Body of pancreas (tissue), 4 donors: ENCODE measurements at places on chromosomes 6 and 20. TPM values are rescaled to one million over a fixed set of nuclear protein-coding genes. Genes with fewer than 3 reads are reported as not detected.

PET117 gene
- 13.2 TPM for total RNA-seq

DNA sequence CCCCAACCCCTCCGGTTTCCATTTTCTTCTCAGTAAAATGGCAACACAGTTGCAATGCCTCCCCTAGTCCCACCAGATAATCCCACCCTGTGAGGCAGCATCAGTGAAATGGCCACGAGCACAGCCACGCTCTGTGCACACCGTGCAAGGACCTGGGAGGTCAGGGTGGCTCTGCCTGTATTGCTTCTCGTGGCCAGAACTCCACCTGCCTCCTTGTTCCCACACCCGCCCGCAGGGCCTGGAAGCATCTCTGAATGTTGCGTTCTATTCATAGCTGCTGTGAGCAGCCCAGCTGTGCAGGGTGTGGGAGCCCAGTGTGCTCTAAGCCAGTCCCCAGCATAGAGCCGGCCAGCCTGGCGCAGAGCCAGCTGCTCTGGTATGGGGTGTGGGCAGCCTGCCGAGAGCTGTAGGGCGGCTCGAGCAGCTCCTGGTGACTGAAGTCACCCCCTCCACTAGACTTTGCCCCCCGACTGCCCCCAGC, 161.1 kb downstream of the DLL1 start:
- H3K27me3 ChIP-seq = no peaks in the 10 kb centered on the region
- H3K4me1 ChIP-seq = peaks cover 28% of the 10 kb centered on the region
- no peaks in the 10 kb centered on the region for H3K36me3 ChIP-seq
- no peak overlapping the region for H3K27ac ChIP-seq
- DNase-seq = peak; percentile 54

- H3K27ac ChIP-seq = no peak overlapping the region
- no peaks in the 10 kb centered on the region for H3K27me3 ChIP-seq
- no peaks in the 10 kb centered on the region for H3K36me3 ChIP-seq
- no peak overlapping the region for H3K4me3 ChIP-seq
- peaks cover 17% of the 10 kb centered on the region for H3K4me1 ChIP-seq
Measured at GRCh38 chr6:148346681-148347440, 4.2 kb downstream of the SASH1 start.

TNFRSF6B gene
- total RNA-seq = 9.9 TPM

DNA sequence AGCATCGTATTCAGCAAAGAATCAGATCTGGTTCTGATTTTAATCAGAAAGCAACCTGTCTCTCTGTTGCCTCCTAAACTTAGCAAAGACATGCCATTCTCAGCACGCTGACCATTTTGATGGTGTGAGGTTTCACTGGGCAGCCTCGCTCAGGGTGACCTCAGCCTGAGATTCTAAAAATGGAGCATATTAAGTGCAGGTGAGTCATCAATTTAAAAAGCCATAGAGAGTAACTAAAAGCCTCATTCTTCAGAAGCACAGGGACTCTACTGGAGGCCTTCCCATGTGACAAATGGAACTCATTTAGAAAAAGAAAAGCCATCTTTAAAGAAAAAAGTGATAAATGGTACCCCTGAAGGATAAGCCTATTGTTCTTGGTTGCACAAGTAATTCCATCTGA, 91.3 kb downstream of the FILIP1 start:
- DNase-seq = no peak
- no peak overlapping the region for H3K27ac ChIP-seq
- H3K4me1 ChIP-seq = no peaks in the 10 kb centered on the region
- no peaks in the 10 kb centered on the region for H3K36me3 ChIP-seq
- no peaks in the 10 kb centered on the region for H3K27me3 ChIP-seq
- no peak overlapping the region for H3K4me3 ChIP-seq

DNA sequence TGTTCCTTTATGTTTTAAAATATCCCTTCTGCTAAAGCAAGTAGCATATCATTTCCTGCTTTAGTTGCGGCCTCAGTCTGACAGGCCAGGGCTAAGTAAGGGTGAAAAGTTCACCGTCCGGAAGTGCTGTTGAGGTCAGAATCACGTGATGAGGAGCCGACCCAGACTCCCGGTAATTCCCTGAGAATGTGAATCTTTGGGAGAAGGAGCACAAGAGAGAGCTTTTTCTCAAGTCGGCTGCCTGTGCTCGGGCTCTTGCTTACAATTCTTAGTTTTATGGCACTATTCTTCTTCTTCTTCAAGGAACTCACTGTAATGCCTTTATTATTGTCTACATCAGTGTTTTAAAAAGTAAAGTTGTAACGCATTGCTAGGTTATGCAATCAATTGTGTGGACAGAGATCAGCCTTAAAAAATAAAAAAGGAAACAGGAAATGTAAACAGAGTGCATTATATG, 309.3 kb downstream of the PRL start:
- H3K27ac ChIP-seq = peak overlapping the region; percentile 23
- DNase-seq = peak; percentile 53
- no peaks in the 10 kb centered on the region for H3K27me3 ChIP-seq
- no peak overlapping the region for H3K4me3 ChIP-seq
- H3K4me1 ChIP-seq = peaks cover 9% of the 10 kb centered on the region

RAB5IF gene
- 27.0 TPM for total RNA-seq

GRCh38 chr20:36391456-36391855, 85.3 kb downstream of the DLGAP4 start:
- H3K27me3 ChIP-seq = no peaks in the 10 kb centered on the region
- H3K36me3 ChIP-seq = no peaks in the 10 kb centered on the region

DNA sequence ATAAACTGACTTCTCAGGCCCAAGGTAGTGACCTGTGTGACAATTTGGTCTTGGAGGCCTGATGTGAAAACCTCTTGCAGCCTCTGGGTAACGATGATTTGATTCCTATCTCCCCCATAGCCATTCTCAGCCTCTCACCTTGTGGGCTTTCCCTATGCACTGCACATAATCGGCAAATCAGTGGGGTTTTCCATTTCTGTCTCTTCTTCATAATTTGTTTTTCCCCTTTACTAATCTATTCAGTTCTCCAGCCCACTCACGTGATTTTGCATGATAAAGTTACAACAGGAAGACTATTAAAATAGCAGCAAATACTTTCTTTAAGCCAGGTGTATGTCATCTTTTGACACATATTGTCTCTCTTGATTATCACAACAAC, 893.7 kb downstream of the TFAP2A start:
- H3K4me1 ChIP-seq = no peaks in the 10 kb centered on the region
- H3K4me3 ChIP-seq = no peak overlapping the region
- DNase-seq = no peak
- no peaks in the 10 kb centered on the region for H3K27me3 ChIP-seq
- H3K36me3 ChIP-seq = no peaks in the 10 kb centered on the region

C6orf118 gene
- 0.52 TPM for total RNA-seq

DNA sequence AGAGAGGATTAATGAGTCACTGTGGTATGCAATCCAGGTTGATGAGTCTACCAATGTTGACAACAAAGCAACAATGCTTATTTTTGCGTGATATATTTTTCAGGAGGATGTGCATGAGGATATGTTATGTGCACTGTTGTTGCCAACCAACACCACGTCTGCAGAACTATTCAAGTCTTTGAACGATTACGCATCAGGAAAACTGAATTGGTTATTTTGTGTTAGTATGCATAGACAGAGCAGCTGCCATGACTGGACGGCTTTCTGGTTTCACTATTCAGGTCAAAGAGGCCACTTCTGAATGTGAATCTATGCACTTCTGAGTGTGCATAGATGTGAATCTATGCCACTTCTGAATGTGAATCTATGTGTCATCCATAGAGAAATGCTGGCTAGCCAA, 134.0 kb upstream of the GRIK2 start:
- H3K36me3 ChIP-seq = no peaks in the 10 kb centered on the region
- no peaks in the 10 kb centered on the region for H3K27me3 ChIP-seq
- no peak overlapping the region for H3K27ac ChIP-seq

SIRPB2 gene
- 0.33 TPM for total RNA-seq

GRCh38 chr6:81693266-81693665, 59.2 kb downstream of the TENT5A start:
- no peak overlapping the region for H3K4me3 ChIP-seq
- no peaks in the 10 kb centered on the region for H3K4me1 ChIP-seq
- H3K27me3 ChIP-seq = no peaks in the 10 kb centered on the region

TCP11 gene
- total RNA-seq = not detected

GRCh38 chr6:63859528-63859927, 223.9 kb downstream of the PHF3 start:
- H3K27me3 ChIP-seq = no peaks in the 10 kb centered on the region
- no peak overlapping the region for H3K4me3 ChIP-seq
- H3K36me3 ChIP-seq = no peaks in the 10 kb centered on the region
- DNase-seq = no peak
- H3K4me1 ChIP-seq = peaks cover 6% of the 10 kb centered on the region

DNA sequence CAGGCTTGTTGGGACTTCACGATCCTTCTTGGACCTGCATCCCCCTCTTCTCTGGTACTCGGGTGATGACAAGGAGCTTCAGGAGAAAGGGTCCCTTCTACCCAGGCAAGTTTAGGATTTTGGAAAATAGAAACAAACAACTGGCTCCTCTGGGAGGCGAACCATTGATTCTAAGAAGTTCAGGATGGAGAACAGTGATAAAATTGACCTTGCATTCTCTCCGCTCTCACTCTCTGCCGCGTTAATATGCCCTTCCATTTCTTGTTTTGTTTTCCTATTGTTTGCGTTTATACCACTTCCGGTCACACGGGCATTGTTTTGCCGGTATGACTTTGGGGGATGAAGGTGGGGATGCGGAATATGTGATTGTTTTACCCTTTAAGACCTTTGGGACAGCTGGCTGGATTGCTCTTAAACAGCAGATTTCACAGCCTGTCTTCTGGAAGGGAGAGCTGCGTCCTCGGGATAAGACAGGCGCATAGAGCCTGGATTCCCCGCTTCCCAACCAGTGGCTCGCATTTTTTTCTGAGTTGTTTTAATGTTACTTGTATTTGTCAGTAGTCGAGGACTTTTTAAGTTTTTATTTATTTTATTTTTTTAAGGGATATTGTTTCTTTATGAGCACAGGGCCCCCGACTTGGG, 144.3 kb upstream of the ZNF184 start:
- no peak for DNase-seq
- H3K27ac ChIP-seq = no peak overlapping the region
- no peaks in the 10 kb centered on the region for H3K36me3 ChIP-seq

TAGAP gene
- 0.99 TPM for total RNA-seq
